Stimulated activated naive B cell treated with anti-CD40 and anti-IgM and Interleukin-4, amounts not matched to agents 10 μg/mL and 1 μg/mL and 100 μg/mL, for 72 hours (primary cell): ENCODE measurements at places on chromosomes 3 and 15.

DNA sequence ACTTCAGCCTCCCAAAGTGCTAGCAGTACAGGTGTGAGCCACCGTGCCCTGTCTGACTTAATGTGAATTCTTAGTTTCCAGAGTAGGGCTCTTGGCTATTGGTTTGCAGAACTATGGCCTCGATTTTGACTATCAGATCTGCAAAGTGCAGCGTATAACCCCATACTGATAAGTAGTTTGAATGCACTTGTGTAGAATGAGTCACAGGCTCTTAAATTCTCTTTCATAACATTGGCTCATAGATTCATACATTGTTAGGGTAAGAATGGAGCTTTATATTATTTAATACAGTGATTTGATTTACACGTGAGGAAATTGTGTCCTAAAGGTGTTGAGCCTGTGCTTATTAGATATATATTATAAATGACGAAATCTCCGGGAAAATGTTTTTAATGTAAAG, 109.9 kb downstream of the ZPLD1 start:
- DNase-seq = no peak

DNA sequence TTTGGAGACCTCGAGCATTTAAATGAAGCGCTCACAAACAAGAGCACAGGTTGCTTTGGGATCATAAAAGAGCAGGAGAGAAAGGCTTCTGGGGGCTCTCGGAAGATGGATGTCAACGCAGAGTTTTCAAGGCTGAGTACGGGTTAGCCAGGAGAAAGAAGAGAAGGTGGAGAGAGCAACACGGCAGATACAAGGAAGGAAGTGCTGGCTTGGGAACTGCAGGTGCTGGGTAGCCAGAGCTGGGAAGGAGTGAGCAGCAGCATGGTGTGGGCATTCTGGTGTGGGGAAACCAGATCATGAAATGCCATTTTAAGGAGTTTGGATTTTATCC, 580 bp upstream of the RUBCN start:
- DNase-seq = no peak

DNA sequence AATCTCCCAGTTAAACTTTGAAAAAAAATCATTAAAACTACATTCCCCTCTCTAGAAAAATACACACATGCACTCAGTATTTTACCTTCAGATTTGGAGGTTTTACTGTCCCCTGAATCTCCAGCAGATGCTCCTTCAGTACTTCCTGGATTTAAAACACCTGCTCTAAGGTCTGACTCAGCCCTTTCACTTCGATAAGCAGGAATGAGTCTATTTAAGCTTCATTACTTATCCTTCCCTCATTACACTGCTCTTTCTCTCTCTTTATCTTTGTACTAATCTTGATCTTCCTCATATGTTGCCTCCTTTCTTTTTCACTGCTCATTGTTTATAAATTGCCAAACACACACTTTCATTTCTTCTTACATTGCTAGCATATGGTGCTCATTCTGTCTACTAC, 443.9 kb downstream of the DIPK2A start:
- no peak for DNase-seq

GRCh38 chr3:68958932-68959331, 26.6 kb upstream of the TAFA4 start:
- no peak for DNase-seq

- no peak for DNase-seq
Observed at GRCh38 chr15:38080651-38081275, 146.3 kb downstream of the TMCO5A start.

- DNase-seq = no peak
Observed at GRCh38 chr3:195182470-195182795, 88.5 kb downstream of the XXYLT1 start.

GRCh38 chr3:13579063-13579462, 30.1 kb downstream of the FBLN2 start:
- no peak for DNase-seq

- no peak for DNase-seq
Observed at GRCh38 chr3:124360155-124360554, 368.2 kb upstream of the ROPN1 start.

GRCh38 chr3:29291982-29292363, 11.1 kb downstream of the RBMS3 start:
- DNase-seq = no peak

DNA sequence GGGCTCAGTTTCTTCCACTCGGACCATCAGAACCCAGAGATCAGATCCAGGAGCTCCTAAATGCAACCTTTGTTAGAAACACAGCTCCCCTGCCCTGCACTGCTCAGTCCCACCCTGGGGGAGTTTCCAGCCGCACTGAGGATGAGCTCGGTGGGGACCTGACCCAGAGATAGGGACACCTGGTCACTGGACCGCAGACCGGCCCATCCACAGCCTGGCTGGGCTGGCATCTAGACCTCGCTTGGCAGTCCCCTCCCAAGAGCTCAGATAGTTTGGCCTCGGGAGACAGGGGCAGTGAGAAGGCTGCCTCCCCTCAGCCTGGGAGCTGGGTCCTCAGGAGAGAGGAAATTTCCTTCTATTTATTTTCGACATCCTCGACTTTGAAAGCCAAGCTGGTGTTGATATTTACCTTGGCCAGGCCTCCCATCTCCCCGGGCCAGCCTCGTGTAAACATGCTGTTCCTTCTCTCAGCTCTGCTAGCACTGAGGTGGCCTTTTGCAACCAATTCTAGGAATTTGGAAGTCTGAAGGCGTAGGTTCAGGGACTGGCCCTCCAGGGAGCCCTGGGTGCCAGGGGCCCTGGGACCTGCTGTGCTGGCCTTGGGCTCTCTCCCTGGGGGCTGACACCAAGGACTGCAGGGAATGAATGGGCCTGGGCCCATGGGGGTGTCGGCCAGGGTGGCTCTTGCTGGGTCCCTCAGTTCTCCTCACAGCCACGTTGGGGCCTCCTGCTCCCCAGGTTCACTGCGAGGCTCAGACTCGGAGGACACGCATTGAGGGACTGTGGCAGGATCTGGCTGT, 90.1 kb downstream of the VGLL4 start:
- no peak for DNase-seq

DNA sequence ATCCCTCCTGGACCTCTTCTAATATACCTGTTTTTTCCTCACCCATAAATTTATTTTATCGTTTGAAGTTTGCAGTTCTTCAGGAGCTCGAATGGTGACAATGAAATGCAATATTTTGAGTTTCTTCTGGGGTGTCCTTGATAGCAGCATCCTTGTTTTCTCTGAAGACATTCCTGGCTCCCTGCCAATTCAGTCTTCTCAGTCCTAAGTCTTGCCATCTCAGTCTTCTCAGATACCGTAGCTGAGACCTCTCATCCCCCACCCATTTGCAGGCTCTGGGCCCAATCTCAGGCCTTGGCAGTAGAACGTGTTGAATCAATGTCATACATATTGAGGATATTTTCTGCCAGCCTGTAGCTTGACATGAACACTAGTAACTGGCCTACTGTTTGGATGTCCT, 140.9 kb downstream of the NECTIN3 start:
- DNase-seq = no peak

DNA sequence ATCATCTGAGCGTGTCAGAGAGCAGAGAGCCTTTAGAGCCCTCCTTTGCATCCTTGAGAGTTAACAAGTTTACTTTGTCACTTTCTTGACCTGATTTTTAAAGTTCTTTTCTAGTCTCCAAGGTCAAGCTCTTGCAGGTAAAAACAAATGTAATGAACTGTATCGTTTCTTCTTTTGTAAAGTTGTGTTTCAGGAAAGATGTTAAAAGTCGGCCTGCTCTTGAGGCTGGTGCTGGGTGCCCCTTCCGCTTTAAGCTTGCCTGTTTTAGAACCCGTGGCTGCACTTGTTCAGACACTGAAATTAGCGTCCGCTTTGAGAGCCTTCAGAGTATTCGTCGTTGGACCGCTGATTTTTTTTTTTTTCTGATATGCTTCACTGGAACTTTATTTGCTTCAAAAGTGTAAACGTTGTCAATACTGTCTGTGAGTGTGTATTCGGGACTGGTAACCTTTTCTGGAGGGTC, 52.6 kb upstream of the ULK4 start:
- DNase-seq = no peak

DNA sequence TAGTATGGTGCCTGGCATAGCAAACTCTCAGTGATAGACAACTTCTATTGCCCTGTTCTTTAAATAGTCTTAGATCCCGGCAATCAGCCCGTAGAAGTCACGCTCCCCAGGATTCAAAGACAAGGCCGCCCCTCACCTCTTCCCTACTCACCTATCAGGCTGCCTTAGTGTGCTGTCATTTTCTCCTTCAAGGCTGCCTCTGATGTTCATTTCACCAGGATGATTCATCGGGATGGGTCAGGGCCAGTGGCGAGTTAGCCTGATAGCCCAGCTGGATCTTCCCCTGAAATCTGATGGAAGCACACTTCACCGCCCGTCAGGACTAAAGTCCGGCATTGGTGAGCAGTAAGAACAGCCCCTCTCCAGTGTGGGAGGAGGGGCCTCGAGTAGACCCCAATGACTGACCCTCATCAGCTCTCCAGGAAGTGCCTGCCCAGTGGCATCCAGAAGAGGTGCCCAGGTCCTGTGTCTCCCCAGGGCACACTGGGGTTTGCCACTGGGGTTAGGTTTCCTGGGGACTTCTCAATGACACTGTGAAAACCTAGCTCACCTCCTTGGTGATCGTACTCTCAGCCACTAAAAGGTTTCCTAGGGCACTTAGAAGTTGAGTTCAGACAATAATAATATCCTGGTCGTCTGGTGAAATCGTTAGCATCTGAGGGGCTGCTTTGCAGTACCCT, 37.5 kb downstream of the TPM1 start:
- no peak for DNase-seq

DNA sequence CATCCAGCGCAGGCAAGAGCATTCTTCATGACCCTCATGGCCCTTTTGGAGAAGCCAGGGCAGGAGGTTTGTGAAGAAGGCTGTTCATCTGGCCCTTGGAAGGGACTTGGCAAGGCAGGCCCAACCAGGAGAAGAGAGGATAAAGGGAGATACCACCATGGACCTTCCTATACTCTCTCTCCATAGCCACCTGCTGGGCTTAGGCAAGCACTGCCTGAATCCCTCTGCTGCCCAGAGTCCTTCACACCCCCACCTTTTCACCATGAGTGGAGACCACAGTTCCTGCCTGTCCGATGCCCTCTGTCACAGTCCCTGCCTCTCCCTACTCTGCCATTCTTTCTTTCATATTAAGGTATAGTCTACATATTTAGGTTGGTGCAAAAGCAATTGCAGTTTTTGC, 10.6 kb upstream of the SFMBT1 start:
- DNase-seq = no peak

- DNase-seq = no peak
Observed at GRCh38 chr3:55860049-55860721, 373.1 kb upstream of the WNT5A start.

GRCh38 chr3:53027254-53027844, 18.5 kb downstream of the SFMBT1 start:
- DNase-seq = no peak

DNA sequence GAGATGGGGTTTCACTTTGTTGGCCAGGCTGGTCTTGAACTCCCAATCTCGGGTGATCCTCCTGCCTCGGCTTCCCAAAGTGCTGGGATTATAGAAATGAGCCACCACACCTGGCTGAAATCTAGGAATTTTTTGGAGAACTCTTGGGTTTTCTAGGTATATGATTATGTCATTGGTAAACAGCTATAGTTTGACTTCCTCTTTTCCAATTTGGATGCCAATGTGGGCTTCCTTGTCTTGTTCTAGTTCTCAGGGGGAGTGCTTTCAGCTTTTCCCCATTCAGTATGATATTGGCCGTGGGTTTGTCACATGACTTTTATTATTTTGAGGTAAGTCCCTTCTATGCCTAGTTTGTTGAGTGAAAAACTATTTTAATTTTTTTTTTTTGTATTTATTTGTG, 17.9 kb downstream of the KCNMB3 start:
- DNase-seq = no peak

DNA sequence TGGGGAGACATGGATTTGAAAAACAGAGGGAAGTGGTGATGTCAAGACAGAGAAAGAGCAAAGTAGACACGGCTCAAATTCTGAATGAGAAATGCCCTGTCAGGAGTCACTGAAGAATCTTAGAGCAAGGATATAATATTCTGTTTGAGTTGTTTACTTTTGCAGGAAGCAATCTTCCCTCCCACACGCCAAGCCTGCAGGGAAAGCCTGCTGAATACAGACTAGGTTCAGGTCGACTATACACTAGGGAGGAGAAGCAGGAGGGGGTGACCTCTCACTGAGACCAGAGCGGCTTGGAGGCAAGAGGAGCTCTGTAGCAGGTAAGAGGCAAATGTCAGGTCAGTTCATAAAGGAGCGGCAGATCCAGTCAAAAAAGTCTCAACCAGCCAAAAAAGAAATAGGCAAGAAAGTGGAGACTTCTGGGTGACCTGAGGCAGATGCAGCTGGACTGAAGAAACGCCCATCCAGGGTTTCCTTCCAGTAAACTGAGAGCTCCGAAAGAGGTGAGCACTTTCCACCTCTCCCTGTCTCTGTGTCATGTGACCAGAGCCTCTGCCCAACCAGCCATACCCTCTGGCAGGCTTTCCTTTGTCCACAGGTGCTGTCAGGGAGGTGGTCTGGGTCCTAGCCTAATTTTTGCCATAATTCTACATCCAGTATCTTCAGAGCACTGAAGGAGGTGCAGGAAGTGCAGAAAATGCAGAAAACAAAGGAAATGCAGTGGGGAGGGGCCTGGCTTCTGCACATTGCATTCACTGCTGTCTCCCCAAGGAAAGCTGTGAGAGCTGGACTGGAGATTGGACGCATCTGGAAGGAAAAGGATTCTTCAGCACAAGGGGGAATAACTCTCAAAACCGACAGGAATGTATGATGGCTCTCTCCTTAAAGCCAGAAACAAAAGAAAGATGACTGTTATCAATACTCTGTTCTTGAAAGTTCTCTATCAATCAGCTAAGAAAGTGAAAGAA, 37.8 kb upstream of the CTXND1 start:
- no peak for DNase-seq

GRCh38 chr15:89451846-89452245, 44.5 kb downstream of the RHCG start:
- no peak for DNase-seq

GRCh38 chr15:100078511-100079220, 263.1 kb downstream of the ADAMTS17 start:
- no peak for DNase-seq

GRCh38 chr3:127628788-127629466, at the start of gene PODXL2:
Gene PODXL2, plus strand, starts transcription at chr3:127629185. Its CDS starts 35 bp downstream, at chr3:127629220.
- DNase-seq = no peak

- no peak for DNase-seq
Observed at GRCh38 chr15:33649217-33649933, 318.9 kb upstream of the CHRM5 start.

GRCh38 chr3:123423031-123423430, 25.9 kb downstream of the ADCY5 start:
- DNase-seq = no peak

DNA sequence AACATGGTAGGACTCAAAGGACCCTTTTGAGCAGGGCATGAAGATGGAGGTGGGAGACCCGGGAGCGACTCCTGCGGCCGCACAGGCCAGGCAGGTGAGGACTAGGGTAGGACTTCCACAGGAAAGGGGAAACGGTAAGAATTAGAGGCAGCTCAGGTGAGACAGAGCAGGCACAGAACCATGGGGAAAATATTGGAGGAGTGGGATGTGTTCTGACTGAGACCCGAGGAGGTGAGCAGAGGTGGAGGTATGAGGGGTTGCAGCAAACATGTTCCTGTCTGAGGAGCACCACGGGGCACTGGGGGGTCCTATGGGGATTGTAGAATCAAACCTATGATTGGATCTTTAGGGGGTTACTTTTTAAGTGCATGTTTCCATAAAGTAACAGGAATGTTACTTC, 1.4 kb upstream of the ISG20 start:
- no peak for DNase-seq

- no peak for DNase-seq
Observed at GRCh38 chr3:8987226-8987625, 24.0 kb upstream of the RAD18 start.

GRCh38 chr3:145145461-145145860, 1015.5 kb downstream of the PLOD2 start:
- DNase-seq = no peak
